ENCODE measurements at places on chromosomes 6 and 20.

DNA sequence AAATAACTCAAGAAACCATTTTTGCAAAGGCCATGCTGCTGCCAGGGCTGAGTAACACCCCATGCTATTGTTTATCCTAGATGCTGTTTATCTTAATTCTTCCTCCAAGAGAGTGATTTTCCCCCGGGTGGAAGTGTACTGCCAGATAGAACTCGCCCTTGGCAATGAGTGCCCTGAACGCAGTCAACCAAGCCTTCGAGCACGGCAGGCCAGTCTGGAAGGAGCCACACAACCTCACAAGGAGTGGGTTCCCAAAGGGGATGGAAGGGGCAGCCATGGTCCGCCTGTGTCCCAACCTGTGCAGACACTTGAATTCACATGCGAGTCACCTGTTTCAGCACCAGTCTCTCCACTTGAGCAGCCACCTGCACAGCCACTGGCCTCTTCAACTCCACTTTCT is 31.9 kb downstream of the PNPLA1 start:
- H3K4me1 ChIP-seq, result peaks cover 1% of the 10 kb centered on the region
- DNase-seq, result no peak
- H3K36me3 ChIP-seq, result no peaks in the 10 kb centered on the region
- H3K27ac ChIP-seq, result no peak overlapping the region

- peaks cover 20% of the 10 kb centered on the region for H3K27me3 ChIP-seq
- no peaks in the 10 kb centered on the region for H3K4me1 ChIP-seq
- no peak overlapping the region for H3K4me3 ChIP-seq
- H3K27ac ChIP-seq, result no peak overlapping the region
- no peaks in the 10 kb centered on the region for H3K36me3 ChIP-seq
- DNase-seq, result no peak
Observed at GRCh38 chr6:57303931-57304681, 13.3 kb upstream of the PRIM2 start.

DNA sequence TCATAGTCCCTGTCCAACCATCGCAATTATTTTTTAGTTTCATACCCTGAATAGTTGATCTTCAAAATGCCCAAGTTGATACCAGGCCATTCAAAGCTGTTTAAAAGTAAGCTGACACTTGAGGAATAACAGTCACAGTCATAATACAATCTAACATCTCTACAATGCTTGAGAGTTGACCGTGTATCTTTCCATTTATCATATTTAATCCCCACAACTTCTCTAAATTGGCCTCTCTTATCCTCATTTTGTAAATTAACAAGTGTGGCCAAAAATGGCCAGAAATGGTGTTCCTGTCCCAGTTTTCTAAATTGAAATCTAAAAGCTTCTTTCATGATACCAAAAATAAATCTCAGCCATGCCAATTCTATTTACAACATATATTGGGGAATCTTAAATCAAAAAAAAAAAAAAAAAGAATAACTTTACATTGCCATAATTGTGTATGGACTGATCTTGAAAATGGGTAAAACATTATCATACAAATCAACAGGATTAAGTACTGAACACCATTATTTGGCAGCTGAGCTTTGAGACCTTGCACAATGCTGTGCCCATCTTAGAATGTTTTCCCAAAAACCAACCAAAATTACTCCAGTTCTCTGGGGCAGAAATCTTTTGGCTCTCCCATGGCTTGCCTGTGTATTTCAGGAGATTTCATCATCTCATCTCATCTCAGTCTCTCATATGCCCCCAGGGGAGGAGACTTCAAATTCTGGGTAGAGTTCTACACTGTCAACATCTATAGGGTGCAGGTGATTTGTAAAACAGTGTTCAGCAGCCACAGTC is 448.7 kb upstream of the JARID2 start:
- H3K27ac ChIP-seq, result no peak overlapping the region
- H3K4me3 ChIP-seq, result no peak overlapping the region
- H3K27me3 ChIP-seq, result no peaks in the 10 kb centered on the region
- H3K36me3 ChIP-seq, result no peaks in the 10 kb centered on the region
- no peak for DNase-seq
- H3K4me1 ChIP-seq, result peaks cover 9% of the 10 kb centered on the region

GRCh38 chr6:35044761-35045421 is 96.2 kb downstream of the TCP11 start:
- H3K4me1 ChIP-seq, result peaks cover 5% of the 10 kb centered on the region
- H3K4me3 ChIP-seq, result no peak overlapping the region
- H3K36me3 ChIP-seq, result peaks cover 18% of the 10 kb centered on the region
- H3K27ac ChIP-seq, result no peak overlapping the region
- H3K27me3 ChIP-seq, result no peaks in the 10 kb centered on the region

DNA sequence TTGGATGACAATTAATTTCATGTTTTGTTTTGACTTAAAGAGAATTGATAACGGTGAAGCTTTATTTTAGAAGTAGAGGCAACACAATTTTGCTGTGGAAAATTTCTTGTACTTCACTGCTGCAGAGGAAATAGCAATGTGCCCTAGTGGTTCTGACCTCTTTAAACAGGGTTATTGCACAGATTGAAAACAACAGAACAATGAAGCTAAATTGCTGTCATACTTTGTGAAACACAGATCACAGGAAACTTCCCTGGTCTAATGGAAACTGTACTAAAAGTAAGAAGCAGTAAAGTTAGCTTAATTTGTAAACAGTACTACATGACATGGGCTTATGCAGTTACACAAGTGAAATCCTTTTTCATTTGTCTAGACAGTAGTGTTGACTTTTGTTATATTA is 31.3 kb downstream of the OR2A4 start:
- H3K4me3 ChIP-seq, result no peak overlapping the region
- H3K36me3 ChIP-seq, result no peaks in the 10 kb centered on the region
- H3K27ac ChIP-seq, result no peak overlapping the region
- H3K27me3 ChIP-seq, result no peaks in the 10 kb centered on the region
- no peak for DNase-seq
- peaks cover 3% of the 10 kb centered on the region for H3K4me1 ChIP-seq

GRCh38 chr20:34102342-34102741 is 9.7 kb downstream of the EIF2S2 start:
- H3K4me3 ChIP-seq, result no peak overlapping the region
- H3K27me3 ChIP-seq, result no peaks in the 10 kb centered on the region
- H3K4me1 ChIP-seq, result peaks cover 29% of the 10 kb centered on the region
- no peak overlapping the region for H3K27ac ChIP-seq

- no peak overlapping the region for H3K27ac ChIP-seq
- no peaks in the 10 kb centered on the region for H3K36me3 ChIP-seq
- H3K4me3 ChIP-seq, result no peak overlapping the region
- H3K27me3 ChIP-seq, result no peaks in the 10 kb centered on the region
- DNase-seq, result no peak
Observed at GRCh38 chr6:128415387-128415786, 105.0 kb downstream of the PTPRK start.

- no peak for DNase-seq
- no peak overlapping the region for H3K4me3 ChIP-seq
- peaks cover 14% of the 10 kb centered on the region for H3K27me3 ChIP-seq
- no peaks in the 10 kb centered on the region for H3K4me1 ChIP-seq
- H3K27ac ChIP-seq, result no peak overlapping the region
- no peaks in the 10 kb centered on the region for H3K36me3 ChIP-seq
Observed at GRCh38 chr6:79911992-79912391, 35.4 kb downstream of the ELOVL4 start.

GRCh38 chr20:60249436-60249835 is 291.2 kb downstream of the CDH26 start:
- H3K4me3 ChIP-seq, result no peak overlapping the region
- H3K27me3 ChIP-seq, result no peaks in the 10 kb centered on the region
- no peak for DNase-seq
- no peaks in the 10 kb centered on the region for H3K36me3 ChIP-seq
- H3K4me1 ChIP-seq, result no peaks in the 10 kb centered on the region

- H3K36me3 ChIP-seq, result no peaks in the 10 kb centered on the region
- H3K27me3 ChIP-seq, result no peaks in the 10 kb centered on the region
Observed at GRCh38 chr20:38113401-38114325, 51.4 kb downstream of the TGM2 start.

DNA sequence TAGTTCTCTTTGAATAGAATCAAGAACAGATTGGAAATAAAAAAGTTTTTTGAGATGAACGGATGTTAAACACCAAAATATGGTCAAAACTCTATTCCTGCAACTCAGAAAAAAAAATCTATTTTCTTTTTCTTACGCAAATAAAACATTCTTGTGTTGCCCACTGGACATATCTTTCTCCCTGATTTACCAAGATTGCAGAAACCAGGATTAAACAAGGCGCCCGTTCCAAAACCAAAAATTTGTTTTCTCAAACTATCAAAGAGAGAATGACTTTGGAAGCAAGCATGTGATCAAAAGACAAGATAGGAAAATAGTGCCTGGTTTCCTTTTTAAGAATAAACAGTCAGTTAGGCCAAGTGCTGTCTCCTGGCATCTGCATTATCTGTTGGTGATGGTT is 273.1 kb downstream of the CLIC5 start:
- H3K4me3 ChIP-seq, result no peak overlapping the region
- H3K36me3 ChIP-seq, result no peaks in the 10 kb centered on the region
- no peak overlapping the region for H3K27ac ChIP-seq
- no peaks in the 10 kb centered on the region for H3K27me3 ChIP-seq
- DNase-seq, result no peak

GRCh38 chr6:67433124-67433523 is 1202.0 kb upstream of the ADGRB3 start:
- no peaks in the 10 kb centered on the region for H3K27me3 ChIP-seq
- H3K27ac ChIP-seq, result no peak overlapping the region

DNA sequence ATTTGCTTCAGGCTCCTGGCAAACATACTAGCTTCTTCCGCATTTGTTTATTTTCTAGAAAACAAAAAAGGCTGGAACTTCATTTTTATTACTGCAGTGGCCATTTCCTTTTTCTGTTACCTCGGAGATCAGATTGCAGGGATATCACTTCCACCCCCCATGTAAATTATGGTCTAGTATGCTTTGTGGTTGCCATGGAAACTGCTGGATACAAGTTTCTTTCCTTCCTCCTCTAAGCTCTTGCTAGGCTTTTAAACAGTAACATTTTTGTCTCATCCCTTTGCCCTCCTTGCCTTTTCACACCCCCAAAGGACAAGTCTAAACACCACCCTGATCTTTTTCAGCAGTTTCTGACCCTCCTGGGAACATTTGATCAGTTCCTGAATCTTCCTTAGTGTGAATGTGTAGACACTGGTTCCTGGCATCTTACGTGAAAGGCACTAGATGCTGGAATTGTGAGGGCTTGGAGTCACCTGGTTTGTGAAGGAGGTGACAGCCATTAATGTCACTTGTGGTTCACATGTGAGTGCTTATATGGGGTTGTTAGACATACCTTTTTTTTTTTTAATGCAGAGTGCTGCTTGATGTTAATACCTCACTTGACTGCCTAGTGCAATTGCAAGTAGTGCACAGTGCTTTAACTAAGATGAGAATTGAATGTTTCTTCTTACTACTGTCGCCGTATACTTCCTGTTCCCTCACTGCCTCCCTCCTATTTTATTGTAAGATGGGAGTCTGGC is 181.6 kb downstream of the JARID2 start:
- peaks cover 14% of the 10 kb centered on the region for H3K36me3 ChIP-seq
- peak overlapping the region; percentile 15 for H3K4me3 ChIP-seq
- H3K27me3 ChIP-seq, result no peaks in the 10 kb centered on the region
- no peak for DNase-seq

DNA sequence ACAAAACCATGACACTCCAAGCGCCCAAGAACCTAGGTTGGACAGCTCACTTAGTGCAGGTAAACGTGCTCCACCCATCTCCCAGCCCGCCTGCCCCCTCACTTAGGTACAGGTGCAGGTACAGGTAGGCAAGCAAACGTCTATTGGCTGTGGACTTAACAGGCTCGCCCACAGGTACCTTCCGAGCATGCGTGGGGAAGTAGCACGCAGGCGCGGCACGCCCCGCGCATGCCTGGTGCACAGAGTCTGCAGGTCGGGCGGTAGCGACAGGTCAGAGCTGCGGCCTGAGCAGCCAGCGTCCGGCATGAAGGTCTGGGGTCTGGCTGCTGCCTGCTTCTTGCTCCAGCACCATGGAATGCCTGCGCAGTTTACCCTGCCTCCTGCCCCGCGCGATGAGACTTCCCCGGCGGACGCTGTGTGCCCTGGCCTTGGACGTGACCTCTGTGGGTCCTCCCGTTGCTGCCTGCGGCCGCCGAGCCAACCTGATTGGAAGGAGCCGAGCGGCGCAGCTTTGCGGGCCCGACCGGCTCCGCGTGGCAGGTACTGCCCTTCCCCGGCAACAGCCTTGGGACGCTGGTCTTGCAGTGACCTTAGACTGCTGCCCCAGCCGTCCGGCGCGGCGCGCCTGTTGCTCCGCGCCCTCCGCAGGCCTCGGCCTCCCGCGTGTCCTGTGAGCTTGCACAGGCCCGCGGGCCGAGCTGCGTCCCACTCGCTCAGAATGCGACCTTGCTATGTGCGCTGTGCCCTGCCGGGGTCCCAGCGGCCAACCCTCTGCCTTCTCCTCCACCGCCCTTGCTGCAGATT is at the start of gene MRS2:
Gene MRS2 (plus strand): TSS at position 240 of the 804 bp plus-strand sequence. CDS start 111 bp downstream, at position 351.
- H3K4me1 ChIP-seq, result peaks cover 31% of the 10 kb centered on the region
- peak; percentile 75 for DNase-seq
- H3K27ac ChIP-seq, result peak within 1 kb of the TSS; percentile 78
- H3K27me3 ChIP-seq, result peaks cover 8% of the 10 kb centered on the region

DNA sequence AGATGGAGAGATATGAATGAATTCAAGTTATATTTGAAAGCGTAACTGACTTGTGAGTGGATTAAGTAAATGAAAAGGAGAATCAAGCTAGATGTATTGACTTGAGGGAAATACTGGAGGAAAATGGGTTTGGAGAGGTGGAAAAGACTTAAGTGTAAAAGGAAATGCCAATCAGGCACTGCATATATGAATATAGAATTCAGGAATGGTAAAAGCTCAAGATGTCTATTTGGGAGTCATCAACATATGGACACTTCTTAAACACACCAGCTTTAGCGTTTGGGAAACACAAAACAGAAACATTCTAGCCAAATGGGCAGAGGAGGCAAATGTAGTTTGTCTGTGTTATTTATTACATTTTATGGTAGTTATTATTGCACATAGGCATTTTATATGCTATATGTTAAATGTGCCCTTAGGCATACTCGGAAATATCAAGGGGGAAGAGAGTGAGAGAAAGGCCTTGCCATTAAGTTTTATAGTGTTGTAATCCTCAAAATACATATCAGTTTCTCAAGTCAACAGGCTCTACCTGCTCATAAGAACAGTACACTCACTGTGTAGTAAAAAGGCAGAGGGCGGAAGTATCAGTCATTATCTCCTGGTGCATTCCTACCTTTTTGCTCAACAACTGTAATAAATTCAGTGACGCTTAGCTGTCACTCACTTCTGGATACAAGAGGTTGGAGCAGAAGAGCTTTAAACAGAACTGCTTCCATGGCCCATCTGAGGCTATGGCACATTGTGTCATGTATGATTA is 33.7 kb upstream of the ME1 start:
- DNase-seq, result no peak
- no peaks in the 10 kb centered on the region for H3K27me3 ChIP-seq
- no peaks in the 10 kb centered on the region for H3K4me1 ChIP-seq
- H3K36me3 ChIP-seq, result no peaks in the 10 kb centered on the region
- no peak overlapping the region for H3K27ac ChIP-seq
- no peak overlapping the region for H3K4me3 ChIP-seq

- no peak overlapping the region for H3K4me3 ChIP-seq
- peaks cover 41% of the 10 kb centered on the region for H3K4me1 ChIP-seq
- H3K27me3 ChIP-seq, result no peaks in the 10 kb centered on the region
- H3K36me3 ChIP-seq, result peaks cover 55% of the 10 kb centered on the region
Observed at GRCh38 chr20:57409316-57409671, 18.1 kb downstream of the RBM38 start.
